Activated gamma-delta T cell treated with Interleukin-2 at 50 U/mL for 16 hours (primary cell): ENCODE measurements at places on chromosomes 1 and 21.

DNA sequence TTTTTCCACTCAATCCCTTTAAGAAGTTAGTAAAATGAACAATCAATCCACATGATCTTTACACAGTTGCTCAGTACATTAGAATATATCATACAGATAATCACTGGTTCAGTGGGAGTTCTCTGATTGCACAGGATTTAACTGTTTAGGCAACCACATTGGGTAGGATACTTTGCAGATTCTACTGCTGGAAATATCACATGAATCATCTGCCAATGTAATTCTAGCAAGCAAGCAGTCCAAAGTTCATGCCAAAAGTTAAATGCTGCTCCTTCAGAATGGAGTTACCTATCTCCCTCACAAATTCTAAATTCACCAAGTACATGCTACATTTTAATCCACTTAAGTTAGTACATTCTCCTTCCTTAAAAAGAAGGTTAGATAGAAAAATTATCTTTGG is 52.4 kb downstream of the NEGR1 start:
- no peak for DNase-seq

- no peak for DNase-seq
Observed at GRCh38 chr1:202551683-202552082, 158.6 kb downstream of the SYT2 start.

DNA sequence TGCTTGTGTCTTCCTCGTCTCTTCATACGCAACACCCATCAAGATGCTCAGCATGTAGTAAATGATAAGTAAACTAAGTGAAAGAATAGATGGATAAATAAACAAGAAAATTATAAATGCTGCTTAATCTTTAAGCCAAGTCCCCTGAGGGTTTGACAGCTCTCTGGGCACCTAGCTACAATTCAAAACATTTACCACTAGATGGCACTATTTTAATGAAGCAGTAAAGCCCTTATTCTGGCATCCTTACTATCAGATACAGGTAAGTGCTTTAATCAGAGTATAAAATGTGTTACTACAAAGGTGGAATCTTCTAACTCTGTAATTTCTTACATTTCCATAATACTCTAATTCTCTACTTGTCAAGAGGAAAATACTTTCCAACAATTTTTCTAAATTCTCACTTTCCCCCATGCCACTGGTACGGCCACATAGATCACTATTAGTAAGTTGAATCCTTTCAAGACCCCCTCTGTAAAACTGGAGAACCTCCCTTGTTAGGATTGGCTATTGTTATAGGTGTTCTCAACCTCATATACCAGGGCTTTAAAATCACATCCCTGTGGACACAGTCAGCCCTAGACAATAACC is 137.8 kb downstream of the BARHL2 start:
- DNase-seq, result no peak

- DNase-seq, result no peak
Observed at GRCh38 chr1:116376729-116377086, 3.7 kb downstream of the ATP1A1 start.

GRCh38 chr1:50659107-50659662 is 235.9 kb upstream of the DMRTA2 start:
- no peak for DNase-seq
